H54 (cell line): ENCODE measurements at places on chromosomes 5 and 9.

GRCh38 chr5:5326115-5326758, 96.2 kb upstream of the ICE1 start:
- DNase-seq: no peak

DNA sequence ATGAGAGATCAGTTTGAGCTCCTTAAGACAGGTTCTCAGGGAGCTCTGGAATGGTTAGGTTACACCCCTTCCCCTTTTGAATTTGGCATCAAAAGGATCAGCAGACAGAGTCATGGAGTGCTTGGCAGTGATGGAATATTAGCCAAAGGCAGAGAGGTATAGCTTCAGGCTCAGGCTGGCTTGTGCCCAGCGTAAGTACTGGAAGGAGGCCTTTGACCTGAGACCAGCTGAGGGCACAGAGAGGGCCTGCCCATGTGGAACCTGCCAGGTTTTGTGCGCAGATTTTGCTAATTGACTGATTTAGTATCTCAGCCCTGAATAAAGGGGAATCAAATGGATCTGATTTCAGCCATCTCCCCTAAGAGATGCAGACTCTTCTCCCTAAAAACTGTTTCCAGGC, 81.5 kb downstream of the RGS3 start:
- no peak for DNase-seq

DNA sequence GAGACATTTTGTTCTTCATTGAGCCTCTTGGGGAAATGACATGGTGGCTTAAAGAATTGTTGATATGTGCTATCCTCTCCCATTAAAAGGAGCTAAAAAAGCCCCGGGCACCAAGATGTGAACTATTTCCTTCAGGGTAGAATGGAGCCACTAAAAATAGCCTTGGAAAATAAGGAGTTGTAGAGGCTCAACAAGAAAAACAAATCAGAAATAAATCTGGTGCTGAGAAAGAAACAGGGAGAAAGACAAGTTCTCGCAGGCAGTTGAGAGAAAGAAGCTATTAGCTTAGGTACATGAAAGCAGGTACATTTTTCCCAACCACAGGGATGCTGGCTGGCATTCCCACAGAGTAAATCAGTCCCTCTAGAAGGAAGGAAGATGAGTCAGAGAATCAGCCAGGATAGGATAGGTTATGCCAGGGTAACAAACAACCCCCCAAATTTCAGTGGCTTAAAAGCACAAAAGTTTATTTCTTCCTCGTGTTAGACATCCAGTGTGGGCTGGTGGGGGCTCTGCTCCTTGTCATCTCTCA, 134.6 kb upstream of the ADRA1B start:
- DNase-seq: no peak

GRCh38 chr9:134695144-134695543, 53.5 kb downstream of the COL5A1 start:
- DNase-seq: no peak

DNA sequence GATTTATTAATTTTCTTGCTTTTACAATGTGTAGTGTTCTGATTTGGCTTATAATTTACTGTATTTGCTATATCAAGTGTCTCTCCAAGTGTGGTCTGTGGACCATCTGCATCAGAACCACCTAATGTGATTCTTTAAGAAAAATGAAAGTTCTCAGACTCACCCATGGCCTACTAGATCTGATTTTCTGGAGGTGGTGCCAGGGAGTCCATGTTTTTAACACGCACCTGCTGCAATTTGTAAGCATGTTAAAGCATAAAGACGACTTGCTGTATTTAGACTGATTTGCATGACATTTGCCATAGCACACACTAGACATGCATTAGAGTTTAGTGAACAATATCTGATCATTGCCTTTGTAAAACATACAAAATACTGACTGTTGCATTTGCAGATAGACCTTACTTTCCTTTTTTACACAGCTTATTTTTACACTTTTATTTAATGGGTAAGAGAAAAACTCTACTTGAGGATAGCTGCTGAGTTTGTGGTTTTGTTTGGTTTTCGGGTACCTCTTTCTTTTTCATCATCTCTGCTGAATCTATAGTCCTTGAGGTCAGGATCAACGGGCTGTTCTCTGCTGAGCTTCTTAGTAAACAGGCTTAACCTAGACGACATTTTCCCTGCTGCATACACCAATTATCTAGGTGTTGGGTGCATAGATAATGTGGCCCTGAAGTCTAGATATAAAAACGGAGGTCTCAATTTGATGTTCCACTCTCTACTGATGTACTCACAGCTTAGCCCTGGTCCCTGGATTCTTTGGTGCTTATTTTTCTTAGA, 138.0 kb upstream of the ZNF366 start:
- DNase-seq: no peak
